ENCODE measurements at places on chromosomes 12 and 14.

GRCh38 chr12:4282892-4283511 lies 9.4 kb downstream of the CCND2 start:
- H3K4me3 ChIP-seq: no peak overlapping the region
- DNase-seq: no peak
- no peaks in the 10 kb centered on the region for H3K27me3 ChIP-seq
- peaks cover 10% of the 10 kb centered on the region for H3K36me3 ChIP-seq
- no peak overlapping the region for H3K27ac ChIP-seq
- H3K4me1 ChIP-seq: peaks cover 44% of the 10 kb centered on the region

- H3K4me1 ChIP-seq: peaks cover 21% of the 10 kb centered on the region
- H3K4me3 ChIP-seq: no peak overlapping the region
- peaks cover 61% of the 10 kb centered on the region for H3K36me3 ChIP-seq
- H3K27ac ChIP-seq: no peak overlapping the region
- no peaks in the 10 kb centered on the region for H3K27me3 ChIP-seq
Measured at GRCh38 chr14:70338550-70338949, 20.9 kb downstream of the COX16 start.

DNA sequence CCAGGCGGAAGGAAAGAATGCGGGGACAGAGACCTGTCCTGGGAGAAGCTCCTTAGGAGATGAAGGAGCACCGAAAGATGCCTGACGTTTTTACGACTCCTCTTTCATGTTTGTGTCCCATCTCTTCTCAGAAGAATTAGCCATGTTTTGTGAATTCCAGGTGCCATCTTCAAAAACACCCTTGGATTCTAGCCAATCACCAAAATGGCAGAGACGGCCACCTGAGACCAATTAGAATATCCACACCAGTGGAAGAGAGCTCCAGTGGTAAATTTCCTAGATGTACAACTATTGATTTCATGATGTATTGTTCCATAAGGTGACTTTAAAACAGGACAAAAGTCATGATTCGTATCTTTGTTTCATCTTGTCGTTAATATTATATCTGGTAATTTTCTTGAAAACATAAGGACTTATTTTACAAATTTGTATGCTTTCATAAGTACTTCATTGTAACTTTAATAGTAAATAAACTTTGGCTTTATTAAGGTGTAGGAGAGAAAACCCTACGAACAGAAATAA lies 62.3 kb upstream of the NUDT4 start:
- no peaks in the 10 kb centered on the region for H3K36me3 ChIP-seq
- peaks cover 6% of the 10 kb centered on the region for H3K4me1 ChIP-seq
- DNase-seq: no peak
- H3K27me3 ChIP-seq: no peaks in the 10 kb centered on the region

GRCh38 chr14:103100281-103101121 lies 6.0 kb downstream of the EXOC3L4 start:
- H3K4me3 ChIP-seq: no peak overlapping the region
- no peak for DNase-seq
- peaks cover 20% of the 10 kb centered on the region for H3K27me3 ChIP-seq
- H3K4me1 ChIP-seq: peaks cover 29% of the 10 kb centered on the region
- H3K27ac ChIP-seq: no peak overlapping the region

DNA sequence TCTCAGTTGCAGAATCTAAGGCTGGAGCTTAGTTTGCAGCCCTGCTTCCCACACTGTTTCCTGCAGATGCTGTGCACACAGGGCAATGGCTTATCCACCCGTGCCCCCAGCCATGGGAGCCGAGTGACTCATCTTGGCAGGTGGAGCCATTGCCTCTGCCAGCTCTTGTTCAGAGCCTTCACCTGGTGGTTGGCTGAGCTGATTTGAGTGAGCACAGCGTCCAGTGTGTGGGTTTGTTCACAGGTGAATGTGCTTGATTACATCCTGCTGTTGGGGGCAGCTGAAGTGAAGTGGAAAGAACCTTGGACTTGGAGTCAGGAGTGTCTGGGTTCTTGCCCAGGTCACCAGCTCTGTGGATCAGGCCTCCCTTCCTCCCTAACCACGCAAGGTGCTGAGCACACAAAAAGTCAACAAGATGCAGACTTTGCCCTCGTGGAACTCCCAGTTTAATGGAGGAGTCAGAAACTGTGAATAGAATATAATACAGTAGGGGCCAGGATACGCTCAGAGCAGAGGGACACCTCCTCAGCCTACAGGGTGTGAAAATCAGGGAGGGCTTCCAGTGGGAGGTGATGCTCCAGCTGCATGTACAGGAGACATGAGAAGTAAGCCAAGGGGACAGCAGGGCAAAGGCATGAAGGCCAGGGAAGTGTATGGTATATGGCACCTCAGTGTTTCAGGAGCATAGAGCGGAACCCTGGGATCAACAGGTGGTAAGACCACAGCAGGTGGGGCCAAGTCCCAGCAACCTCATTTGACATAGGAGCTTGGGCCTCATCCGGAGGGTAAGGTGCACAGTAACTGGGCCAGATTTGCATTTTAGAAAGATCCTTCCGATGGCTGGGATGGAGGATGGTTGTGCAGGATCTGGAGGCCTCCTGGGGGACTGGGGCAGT lies 22.8 kb downstream of the JDP2 start:
- H3K36me3 ChIP-seq: no peaks in the 10 kb centered on the region
- H3K27me3 ChIP-seq: no peaks in the 10 kb centered on the region
- no peak overlapping the region for H3K4me3 ChIP-seq
- H3K27ac ChIP-seq: no peak overlapping the region
- peaks cover 7% of the 10 kb centered on the region for H3K4me1 ChIP-seq

GRCh38 chr14:22188318-22188717 lies 400.7 kb downstream of the DAD1 start:
- H3K4me1 ChIP-seq: no peaks in the 10 kb centered on the region
- H3K4me3 ChIP-seq: no peak overlapping the region
- H3K36me3 ChIP-seq: no peaks in the 10 kb centered on the region
- no peak for DNase-seq

GRCh38 chr14:52776816-52777215 lies 14.6 kb downstream of the GNPNAT1 start:
- no peaks in the 10 kb centered on the region for H3K27me3 ChIP-seq
- no peaks in the 10 kb centered on the region for H3K36me3 ChIP-seq
- no peaks in the 10 kb centered on the region for H3K4me1 ChIP-seq
- no peak overlapping the region for H3K4me3 ChIP-seq
- no peak overlapping the region for H3K27ac ChIP-seq

- H3K4me1 ChIP-seq: peaks cover 16% of the 10 kb centered on the region
- H3K4me3 ChIP-seq: peak within 1 kb of the TSS; percentile 64
- H3K27me3 ChIP-seq: peaks cover 78% of the 10 kb centered on the region
- DNase-seq: no peak
Measured at GRCh38 chr14:28766469-28766955, at the start of gene FOXG1. TSS of gene FOXG1 (plus strand) at chr14:28766787. CDS start at chr14:28767280, 493 bp downstream.

GRCh38 chr12:95181103-95181502 lies 36.2 kb downstream of the FGD6 start:
- no peak overlapping the region for H3K27ac ChIP-seq
- no peaks in the 10 kb centered on the region for H3K36me3 ChIP-seq
- H3K4me1 ChIP-seq: no peaks in the 10 kb centered on the region
- no peaks in the 10 kb centered on the region for H3K27me3 ChIP-seq

GRCh38 chr12:121391619-121392324 lies 8.1 kb upstream of the RNF34 start:
- H3K4me1 ChIP-seq: peaks cover 5% of the 10 kb centered on the region
- peak overlapping the region; percentile 47 for H3K4me3 ChIP-seq
- no peaks in the 10 kb centered on the region for H3K36me3 ChIP-seq
- no peak for DNase-seq
- H3K27ac ChIP-seq: peak overlapping the region; percentile 18
- H3K27me3 ChIP-seq: no peaks in the 10 kb centered on the region

DNA sequence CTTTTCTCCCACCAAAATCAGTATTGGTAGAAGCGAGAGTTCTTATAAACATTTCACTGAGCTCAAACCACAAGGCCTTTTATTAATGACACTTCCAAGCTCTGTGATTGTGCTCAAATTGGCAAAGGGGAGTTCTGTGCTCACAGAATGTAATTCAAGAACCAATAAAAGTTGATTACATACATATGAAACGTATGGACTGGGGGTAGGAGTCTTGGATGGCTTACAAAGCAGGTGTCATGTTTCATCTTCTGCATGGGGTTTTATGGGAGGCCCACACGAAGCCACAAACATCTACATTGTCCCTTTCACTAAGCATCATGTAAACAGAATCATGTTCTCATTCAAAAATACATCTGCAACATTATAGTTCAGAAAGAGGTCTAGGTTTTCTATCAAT lies 828.3 kb downstream of the VRK1 start:
- H3K4me3 ChIP-seq: no peak overlapping the region
- DNase-seq: no peak
- H3K4me1 ChIP-seq: no peaks in the 10 kb centered on the region
- no peaks in the 10 kb centered on the region for H3K27me3 ChIP-seq

DNA sequence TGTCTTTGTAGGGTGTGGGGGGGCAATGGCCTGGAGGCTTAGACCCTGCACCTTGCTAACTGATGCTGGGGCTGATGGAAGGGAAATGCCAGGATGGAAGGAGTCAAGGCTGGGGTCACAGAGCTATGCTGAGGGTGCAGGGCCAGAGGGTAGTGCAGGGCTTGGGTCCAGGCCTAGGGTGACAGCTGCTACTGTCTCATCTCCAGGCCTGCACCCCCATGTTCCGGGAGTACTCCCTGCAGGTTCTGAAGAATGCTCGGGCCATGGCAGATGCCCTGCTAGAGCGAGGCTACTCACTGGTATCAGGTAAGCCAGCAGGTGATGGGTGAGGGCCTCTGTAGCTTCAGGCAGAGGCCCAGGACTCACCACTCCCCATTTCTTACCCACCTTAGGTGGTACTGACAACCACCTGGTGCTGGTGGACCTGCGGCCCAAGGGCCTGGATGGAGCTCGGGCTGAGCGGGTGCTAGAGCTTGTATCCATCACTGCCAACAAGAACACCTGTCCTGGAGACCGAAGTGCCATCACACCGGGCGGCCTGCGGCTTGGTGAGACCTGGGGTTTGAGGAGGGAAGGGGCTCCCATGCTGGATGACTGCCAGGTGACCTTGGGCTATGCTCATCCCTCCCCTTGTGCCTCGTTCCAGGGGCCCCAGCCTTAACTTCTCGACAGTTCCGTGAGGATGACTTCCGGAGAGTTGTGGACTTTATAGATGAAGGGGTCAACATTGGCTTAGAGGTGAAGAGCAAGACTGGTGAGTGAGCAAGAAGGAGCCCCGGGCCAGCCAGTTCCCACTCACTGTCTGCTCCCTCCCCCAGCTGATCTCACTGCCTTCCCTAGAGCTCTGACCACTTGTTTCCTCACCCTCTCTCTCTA lies 4.1 kb downstream of the SHMT2 start:
- H3K36me3 ChIP-seq: peaks cover 6% of the 10 kb centered on the region
- H3K4me1 ChIP-seq: peaks cover 74% of the 10 kb centered on the region

DNA sequence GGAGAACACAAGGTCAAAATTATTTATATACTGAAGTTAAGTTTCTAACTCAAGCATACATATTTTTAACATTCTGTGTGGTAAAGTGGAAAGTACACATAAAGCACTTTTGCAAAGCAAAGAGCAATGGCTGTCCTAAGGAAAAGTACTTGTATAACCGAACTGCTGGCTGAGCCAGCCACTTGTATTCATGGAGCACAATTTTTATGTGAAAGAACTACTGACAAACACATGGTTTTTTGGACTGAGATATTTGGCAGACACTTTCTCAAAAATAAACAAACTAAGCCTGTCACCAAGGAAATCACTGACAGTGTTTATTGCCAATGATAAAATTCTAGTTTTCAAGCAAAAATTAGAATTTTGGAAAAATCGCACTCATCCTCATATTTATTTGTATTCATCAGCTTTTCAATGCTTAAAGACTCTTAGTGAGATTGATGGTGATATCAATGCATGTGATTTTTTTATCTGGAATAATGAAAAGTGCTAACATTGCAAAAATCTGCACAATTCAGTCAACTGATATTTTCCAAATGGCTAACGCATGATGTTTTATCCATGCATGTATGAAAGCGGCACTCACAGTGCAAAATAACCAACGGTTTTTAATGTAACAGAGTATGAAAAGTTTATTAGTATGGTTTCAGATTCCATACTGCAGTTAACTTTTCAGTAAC lies 125.3 kb downstream of the IPO8 start:
- H3K27ac ChIP-seq: no peak overlapping the region
- no peaks in the 10 kb centered on the region for H3K4me1 ChIP-seq
- no peaks in the 10 kb centered on the region for H3K36me3 ChIP-seq
- DNase-seq: no peak
- H3K4me3 ChIP-seq: no peak overlapping the region
- no peaks in the 10 kb centered on the region for H3K27me3 ChIP-seq

DNA sequence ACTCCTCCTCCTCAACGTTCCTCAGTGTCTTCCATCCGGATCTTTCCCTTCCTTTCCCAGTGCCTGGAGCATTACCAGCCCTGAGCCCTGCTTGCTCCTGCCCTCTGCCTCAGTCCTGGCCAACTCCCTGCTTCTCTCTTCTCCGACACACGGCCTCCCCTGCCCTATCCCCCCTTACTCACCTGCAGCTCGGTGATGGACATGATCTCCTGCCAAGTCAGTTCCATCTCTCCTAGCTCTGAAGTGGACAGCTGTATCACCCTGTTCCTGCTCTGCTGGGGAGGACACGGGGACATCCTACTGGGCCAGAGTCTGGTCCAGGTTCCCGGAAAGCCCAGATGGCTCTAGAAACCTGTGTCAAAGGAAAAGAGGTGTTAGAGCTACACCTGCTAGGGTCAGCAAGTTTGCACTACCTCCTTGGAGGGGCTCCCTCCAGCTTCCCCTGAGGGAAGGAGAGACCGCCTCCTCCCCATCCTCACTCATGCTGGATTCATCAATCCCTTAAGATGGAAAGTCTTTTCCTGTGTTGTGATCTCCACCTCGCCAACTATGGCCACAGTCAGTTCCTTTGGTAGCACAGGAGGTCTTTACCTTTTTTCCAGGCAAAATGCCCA lies 5.8 kb downstream of the NFE2 start:
- H3K36me3 ChIP-seq: no peaks in the 10 kb centered on the region
- H3K27me3 ChIP-seq: peaks cover 17% of the 10 kb centered on the region
- H3K27ac ChIP-seq: no peak overlapping the region
- DNase-seq: no peak

DNA sequence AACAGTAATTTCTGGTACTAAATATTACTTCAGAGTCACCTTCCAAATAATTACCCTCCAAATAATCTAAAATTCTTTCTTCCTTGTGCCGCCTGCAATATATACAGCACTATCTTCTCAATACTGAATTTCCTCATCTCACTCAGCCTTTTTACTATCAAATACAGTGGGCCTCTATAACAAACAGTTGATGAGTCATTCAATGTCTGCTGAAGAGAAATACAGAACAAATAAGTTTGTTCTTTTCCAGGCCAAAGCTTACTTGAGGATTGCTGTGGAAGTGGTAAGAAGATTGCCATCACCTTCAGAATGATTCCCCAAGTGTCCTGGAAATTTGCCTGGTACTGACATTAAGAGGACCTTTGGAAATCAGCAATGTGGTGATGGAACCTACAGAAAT lies 218.2 kb upstream of the ARHGAP5 start:
- no peak overlapping the region for H3K4me3 ChIP-seq
- peaks cover 29% of the 10 kb centered on the region for H3K36me3 ChIP-seq
- H3K27me3 ChIP-seq: no peaks in the 10 kb centered on the region
- DNase-seq: no peak

GRCh38 chr12:18422871-18423270 lies 161.6 kb downstream of the PIK3C2G start:
- H3K27ac ChIP-seq: no peak overlapping the region
- no peaks in the 10 kb centered on the region for H3K4me1 ChIP-seq
- H3K4me3 ChIP-seq: no peak overlapping the region
- no peaks in the 10 kb centered on the region for H3K36me3 ChIP-seq
- H3K27me3 ChIP-seq: no peaks in the 10 kb centered on the region
- no peak for DNase-seq

GRCh38 chr14:77245820-77246219 lies 25.2 kb downstream of the NGB start:
- no peaks in the 10 kb centered on the region for H3K36me3 ChIP-seq
- H3K4me3 ChIP-seq: no peak overlapping the region
- H3K27me3 ChIP-seq: no peaks in the 10 kb centered on the region
- H3K27ac ChIP-seq: no peak overlapping the region
- H3K4me1 ChIP-seq: peaks cover 36% of the 10 kb centered on the region

Measured in naive B cell (primary cell).